ENCODE measurements at places on chromosomes 4 and X.

- DNase-seq, result no peak
Measured at GRCh38 chr4:33078145-33078544, 2358.0 kb downstream of the PCDH7 start.

- DNase-seq, result no peak
Measured at GRCh38 chr4:256492-256891, 48.8 kb downstream of the ZNF732 start.

GRCh38 chr4:16857425-16857824, 41.0 kb downstream of the LDB2 start:
- no peak for DNase-seq

GRCh38 chr4:7917669-7918068, 22.0 kb downstream of the AFAP1 start:
- DNase-seq, result no peak

GRCh38 chrX:131747173-131747572, 203.3 kb downstream of the OR13H1 start:
- peak; percentile 83 for DNase-seq

GRCh38 chr4:1592709-1593417, 91.2 kb downstream of the FAM53A start:
- peak; percentile 69 for DNase-seq

- DNase-seq, result no peak
Measured at GRCh38 chrX:154779261-154779660, 16.6 kb downstream of the DKC1 start.

GRCh38 chr4:30330894-30331652, 389.1 kb upstream of the PCDH7 start:
- DNase-seq, result no peak

DNA sequence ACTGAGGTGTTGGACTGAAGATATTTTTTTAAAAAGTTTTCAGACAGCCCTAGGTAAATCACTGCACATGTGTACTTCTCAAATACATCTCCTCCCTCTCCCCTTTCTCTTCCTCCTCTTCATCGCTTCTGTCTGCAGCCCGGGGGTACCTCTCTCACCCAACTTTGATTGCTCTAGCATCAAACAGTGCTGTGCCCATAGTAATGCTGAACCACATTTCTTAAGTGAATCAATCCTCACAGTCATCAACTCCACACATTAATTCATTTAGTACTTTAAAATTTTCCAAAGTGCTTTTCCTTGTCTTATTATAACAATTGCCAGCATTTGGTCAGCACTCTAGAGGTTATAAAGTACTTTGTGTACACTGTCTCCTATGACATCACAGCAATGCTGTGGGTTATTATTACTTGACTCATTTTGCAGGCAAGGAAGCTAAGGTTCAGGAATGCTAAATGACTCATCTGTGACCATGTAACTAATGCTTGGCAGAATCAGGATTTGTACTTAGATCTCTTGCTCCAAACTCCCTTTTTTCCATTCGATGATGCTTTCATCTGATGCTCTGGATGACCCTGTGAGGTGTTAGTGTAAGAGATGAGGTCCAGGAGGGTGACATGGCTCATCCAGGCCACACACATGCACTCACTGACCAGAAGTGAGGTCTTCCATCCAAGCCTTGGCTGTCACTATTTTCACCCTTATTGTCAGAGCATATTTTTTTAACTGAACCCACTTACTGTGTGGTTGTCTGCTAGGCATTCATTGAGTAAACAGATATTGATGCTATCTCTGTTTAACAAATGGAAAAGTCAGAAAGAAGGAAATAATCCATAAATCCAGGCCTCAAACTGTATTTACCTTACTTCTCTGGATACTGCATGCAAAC, 58.8 kb downstream of the RHOH start:
- DNase-seq, result no peak

DNA sequence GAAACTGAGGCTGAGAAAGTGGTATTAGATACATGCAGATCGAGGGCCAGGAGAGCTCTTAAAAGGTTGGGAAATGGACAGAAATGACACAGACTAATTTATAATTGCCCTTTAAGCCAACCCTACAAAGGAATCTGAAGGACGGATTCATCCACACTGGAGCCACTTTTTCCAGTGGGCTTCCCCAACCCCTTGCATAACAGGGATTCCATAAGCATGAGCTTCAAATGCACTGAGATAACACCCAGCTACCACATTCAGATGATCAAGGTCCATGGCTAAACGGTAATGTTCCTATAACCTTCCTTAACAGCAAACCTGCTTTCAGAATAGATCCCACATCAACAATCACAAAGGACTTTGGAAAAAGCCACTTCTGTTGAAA, 34.2 kb downstream of the PLAC1 start:
- DNase-seq, result no peak

DNA sequence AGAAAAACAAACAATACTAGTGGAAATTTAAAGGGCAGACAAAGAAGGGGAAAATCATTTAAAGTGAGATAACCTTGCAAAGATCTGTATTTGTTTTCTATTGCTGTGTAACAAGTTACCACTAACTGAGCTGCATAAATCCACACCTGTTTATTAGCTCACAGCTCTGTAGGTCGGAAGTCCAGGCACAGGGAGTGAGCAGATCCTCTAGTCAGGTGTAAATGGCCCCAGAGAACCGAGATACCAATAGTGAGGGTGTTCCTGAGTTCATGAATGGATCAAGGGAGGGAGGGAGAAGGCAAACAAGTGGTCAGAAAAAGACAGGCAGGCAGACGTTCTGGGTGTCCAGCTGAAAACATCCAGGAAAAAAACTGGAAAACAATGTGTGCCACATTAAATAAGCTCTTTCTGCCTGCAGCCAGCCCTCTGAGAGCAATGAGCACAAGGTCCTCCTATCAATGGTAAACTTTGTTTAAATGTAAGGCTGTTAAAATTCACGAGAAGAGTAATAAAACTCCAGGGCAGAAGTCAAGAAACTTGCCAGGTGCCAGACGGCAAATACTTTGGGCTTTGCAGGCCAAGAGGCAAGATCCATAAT, 25.0 kb downstream of the ADGRA3 start:
- no peak for DNase-seq

GRCh38 chr4:153393397-153393796, 48.9 kb downstream of the MND1 start:
- DNase-seq, result no peak

DNA sequence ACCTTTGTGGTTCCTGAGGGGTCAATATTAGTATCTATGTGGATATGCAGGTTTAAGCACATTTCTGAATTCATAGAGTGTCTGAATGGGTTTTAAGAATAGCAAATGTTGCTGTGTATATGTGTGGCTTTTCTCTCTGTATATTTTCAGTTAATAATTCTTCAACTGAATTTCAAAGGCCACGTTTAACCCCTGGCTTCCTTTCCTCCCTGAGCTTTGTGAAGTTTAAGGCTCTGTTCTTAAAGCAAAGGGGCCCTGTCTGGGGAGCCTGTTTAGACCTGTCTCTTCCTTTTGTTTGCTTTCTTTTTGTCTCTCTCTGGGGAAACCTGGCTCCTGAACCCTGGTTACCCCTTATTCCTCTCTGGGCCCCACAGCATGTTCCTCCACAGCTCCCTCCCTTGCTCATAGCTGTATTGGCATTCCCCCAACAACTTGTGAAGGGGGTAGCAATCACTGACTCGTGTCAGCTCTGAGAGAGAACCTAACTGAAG, 139.1 kb downstream of the COL4A6 start:
- DNase-seq, result no peak

- no peak for DNase-seq
Measured at GRCh38 chr4:95381843-95382580, 166.8 kb downstream of the UNC5C start.

DNA sequence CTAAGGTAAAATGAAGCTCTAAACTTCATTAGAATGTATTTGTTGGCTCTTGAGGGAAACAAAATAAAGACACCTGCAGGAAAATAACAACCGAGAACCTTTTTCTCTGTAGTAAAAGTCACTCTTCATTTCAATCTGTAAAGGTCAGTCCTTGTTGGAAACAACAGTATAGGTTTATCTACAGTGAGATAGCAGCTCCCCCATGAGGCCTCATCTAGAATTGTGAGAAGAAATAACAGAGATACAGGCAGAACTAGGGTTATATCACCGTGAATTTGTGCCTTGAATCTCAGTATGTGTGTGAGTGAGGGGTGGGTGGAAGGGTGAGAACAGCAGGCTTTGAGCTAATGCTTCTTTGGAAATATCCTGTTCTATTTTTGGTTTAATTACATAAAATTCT, 107.8 kb upstream of the FMR1 start:
- DNase-seq, result no peak

DNA sequence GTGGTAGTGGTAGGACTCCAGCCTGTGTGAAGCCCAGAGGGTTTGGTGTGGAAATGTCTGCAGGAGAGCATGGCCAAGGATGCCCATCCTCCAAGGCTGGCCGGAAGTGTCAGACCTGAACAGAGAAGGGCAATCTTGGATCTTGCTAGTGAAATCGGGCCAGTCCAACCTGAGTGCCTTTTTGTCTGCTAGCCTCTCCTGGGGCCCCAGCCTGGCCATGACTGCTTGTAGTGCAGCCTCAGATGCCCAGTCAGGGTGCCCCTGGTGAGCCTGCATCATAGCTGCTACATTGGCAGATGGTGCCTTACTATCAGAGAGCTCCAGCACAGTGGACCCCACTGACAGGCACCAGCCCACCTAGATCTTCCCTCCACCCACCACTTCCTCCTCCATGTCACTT, 99.3 kb upstream of the PCDH18 start:
- no peak for DNase-seq

DNA sequence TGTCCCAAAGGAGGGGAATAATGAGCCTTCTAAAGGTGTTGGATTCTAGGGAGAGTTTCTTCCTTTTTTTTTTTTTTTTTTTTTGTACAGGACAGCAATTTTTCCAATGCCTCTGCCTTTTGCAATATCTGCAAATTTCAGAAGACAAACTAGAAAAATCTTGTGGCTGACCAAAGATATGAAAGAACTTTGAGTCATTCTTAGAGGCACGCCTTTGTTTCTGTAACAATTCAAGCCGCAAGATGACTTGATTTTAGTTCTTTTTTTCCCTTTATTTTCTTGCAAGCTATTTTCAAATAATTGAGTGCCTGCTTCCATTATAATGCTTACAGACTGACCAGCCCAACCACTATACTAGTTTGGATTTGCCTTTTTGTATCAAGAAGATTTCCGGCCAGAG, 47.6 kb upstream of the UXT start:
- DNase-seq, result no peak

GRCh38 chr4:3388471-3389232, 53.1 kb upstream of the HGFAC start:
- no peak for DNase-seq

GRCh38 chr4:188305690-188306089, 166.4 kb downstream of the TRIML1 start:
- no peak for DNase-seq

- no peak for DNase-seq
Measured at GRCh38 chrX:49912086-49912485, 10.3 kb upstream of the CLCN5 start.

DNA sequence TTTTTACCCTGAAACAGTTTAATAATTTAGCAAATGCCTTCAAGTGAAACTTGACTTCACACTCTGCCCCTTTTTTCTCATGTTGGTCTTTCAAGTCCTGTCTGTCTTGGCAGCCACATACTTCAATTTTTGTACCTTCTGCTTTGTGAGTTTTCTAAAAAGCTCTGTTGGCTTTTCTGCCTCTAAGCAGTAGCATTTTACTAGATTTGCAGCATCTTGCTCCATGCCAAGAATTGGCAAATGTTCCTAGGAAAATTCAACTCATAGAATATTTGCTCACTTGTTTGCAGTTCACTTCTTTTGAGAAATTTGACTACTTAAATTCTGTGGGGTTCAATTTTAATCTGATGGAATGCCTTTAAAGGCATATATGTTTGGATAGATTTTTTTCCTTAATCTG, 59.2 kb downstream of the FAM47A start:
- no peak for DNase-seq

- DNase-seq, result peak; percentile 49
Measured at GRCh38 chr4:3416821-3417221, 24.9 kb upstream of the HGFAC start.

GRCh38 chr4:112855058-112855457, 194.4 kb upstream of the ANK2 start:
- no peak for DNase-seq

DNA sequence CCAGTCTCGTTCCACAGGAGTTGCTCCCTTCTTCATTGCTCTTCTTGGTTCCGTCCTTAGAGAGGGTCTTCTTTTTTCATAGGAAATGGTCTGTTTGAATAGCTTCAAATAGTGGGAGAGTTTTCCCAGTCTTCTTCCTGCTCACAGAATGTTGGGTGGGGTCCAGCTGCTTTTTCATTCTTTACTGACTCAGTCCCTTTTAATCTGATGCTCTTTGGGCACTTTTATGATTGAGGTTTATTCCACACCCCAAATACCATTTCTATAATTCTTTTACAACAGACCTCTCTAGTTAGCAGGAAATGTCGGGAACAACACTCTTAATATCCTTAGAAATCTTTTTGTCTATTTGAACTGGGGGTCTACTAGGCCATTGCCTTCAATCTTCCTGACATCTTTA, 239.5 kb downstream of the PRDM5 start:
- no peak for DNase-seq

GRCh38 chrX:154486052-154486395, 391 bp downstream of the UBL4A start:
- DNase-seq, result no peak

- DNase-seq, result no peak
Measured at GRCh38 chrX:20829665-20830491, 544.3 kb upstream of the CNKSR2 start.

- no peak for DNase-seq
Measured at GRCh38 chrX:47143894-47144625, 442 bp downstream of the NDUFB11 start.

DNA sequence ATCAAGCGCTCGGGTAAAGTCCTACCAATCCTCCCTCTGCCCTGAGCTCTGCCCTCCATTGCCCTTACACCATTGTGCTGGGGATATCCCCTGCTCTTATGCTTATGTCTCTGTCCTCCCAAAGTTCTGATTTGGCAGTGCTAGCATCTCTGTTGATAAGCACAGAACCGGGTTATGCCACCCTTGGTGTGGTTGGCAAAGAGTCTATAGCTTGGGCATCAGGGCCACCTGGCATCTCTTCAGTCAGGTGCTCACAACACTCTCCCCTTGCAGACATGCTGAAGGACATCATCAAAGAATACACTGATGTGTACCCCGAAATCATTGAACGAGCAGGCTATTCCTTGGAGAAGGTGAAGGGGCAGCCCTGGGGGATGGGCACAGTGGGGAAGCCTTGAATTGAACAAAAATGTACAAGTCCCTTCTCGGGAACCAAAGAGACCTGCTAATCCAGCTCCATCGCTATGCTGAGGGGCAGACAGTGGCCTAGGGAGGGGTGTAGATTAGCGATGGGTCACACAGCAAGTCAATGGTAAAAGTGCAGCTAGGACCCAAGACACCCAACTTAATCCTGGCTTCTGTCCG, 3.8 kb downstream of the MAGED2 start:
- DNase-seq, result no peak

GRCh38 chrX:11750046-11750445, 8.0 kb upstream of the MSL3 start:
- DNase-seq, result no peak
